H9 (cell line): ENCODE measurements at places on chromosomes 16 and 17. TPM values are rescaled to one million over a fixed set of nuclear protein-coding genes. Genes with fewer than 3 reads are reported as not detected.

Gene RTN4RL1
- 0.18 and 0.22 TPM in 2 replicates for total RNA-seq

Gene GNG13
- not detected in 2 replicates for total RNA-seq

Gene SBK1
- total RNA-seq = 65.5 and 69.7 TPM in 2 replicates

Gene IRF8
- 0.28 TPM in 1 of 2 replicates, not detected in the other for total RNA-seq

Gene DNAI2
- total RNA-seq = not detected in 2 replicates

Gene C16orf82
- not detected in 2 replicates for total RNA-seq

Gene STX1B
- total RNA-seq = 9.7 and 11.0 TPM in 2 replicates

- no peaks in the 10 kb centered on the region for H3K27me3 ChIP-seq
- DNase-seq = no peak
- H3K4me3 ChIP-seq = no peak overlapping the region
- peaks cover 6% of the 10 kb centered on the region; the same call in 2 of the 3 replicates for H3K36me3 ChIP-seq
- no peak overlapping the region for H3K27ac ChIP-seq
- no peaks in the 10 kb centered on the region for H3K4me1 ChIP-seq
Measured at GRCh38 chr17:22516861-22517636, 824.7 kb downstream of the KCNJ18 start.

- no peaks in the 10 kb centered on the region for H3K27me3 ChIP-seq
- H3K27ac ChIP-seq = no peak overlapping the region
- peak overlapping the region; percentile 77 for H3K4me3 ChIP-seq
- no peak for DNase-seq
Measured at GRCh38 chr16:30533748-30534367, 800 bp downstream of the ZNF747 start.

GRCh38 chr17:78737332-78737731, 44.7 kb downstream of the CYTH1 start:
- H3K36me3 ChIP-seq = no peaks in the 10 kb centered on the region
- H3K4me1 ChIP-seq = no peaks in the 10 kb centered on the region
- H3K4me3 ChIP-seq = no peak overlapping the region
- DNase-seq = no peak

DNA sequence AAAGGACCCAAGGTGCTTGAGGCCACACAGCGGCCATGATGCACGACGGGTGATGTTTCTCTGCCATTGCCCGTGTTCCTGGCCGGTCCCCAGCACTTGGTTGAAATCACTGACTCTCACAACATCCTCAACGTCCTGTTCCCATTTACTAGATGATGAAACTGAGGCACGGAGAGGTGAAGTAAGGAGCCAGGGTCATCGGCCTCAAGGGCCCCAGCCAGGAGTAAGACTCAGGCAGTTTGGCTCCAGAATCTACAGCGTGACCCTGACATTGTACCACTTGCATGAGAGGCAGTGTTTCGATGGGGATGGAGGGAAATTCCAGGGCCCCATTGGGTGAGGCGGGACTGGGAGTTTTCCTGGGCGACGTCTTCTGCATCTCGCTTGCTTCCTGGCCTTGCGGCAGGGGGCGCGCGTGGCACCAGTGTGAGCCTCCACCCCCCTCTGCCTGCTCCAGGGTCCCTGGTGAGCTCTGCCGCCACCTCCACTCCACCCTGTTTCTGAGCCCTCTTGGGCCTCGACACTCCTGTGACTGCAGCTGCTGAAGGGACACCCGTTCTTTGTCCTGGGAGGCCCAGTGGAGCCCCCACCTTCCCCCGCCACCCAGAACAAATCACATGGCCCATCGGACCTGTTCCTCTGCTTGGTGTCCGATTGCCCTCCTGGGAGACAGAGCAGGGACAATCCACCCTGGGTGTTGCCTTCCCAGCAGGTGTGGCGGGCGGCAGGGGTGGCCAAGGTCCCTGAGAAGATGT, 133.0 kb upstream of the GSE1 start:
- H3K27me3 ChIP-seq = no peaks in the 10 kb centered on the region
- peak; percentile 67 for DNase-seq
- no peak overlapping the region for H3K27ac ChIP-seq
- no peak overlapping the region for H3K4me3 ChIP-seq

DNA sequence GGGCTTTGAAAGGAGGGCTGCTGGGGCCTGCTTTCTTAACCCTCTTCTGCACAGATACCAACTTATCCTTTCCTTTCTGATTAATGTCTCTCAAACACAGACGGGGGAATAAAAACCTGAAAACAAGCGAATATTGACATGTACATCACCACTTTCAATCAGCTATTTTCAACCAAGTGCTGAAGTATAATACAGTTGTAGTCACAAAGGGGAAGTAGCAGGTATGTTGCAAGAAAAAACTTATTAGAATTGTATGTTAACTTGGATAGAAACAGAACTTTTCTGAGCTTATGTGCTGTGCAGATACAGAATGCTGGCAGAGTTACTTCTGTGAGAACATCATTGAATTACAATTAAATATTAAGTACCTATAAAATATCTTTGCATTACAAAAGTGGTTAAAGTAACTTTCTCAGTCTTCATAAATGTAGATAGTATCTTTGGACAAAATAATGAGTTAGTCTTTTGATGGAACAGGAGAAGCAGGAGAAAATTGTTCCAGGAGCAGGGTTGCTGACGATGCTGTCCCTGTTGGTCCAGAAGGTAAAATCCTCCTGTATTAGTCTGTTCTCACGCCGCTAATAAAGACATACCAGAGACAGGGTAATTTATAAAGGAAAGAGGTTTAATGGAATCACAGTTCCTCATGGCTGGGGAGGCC, 59.5 kb downstream of the RPTOR start:
- no peak for DNase-seq
- H3K36me3 ChIP-seq = peaks cover 13% of the 10 kb centered on the region
- no peak overlapping the region for H3K27ac ChIP-seq
- H3K4me1 ChIP-seq = no peaks in the 10 kb centered on the region
- H3K4me3 ChIP-seq = no peak overlapping the region

DNA sequence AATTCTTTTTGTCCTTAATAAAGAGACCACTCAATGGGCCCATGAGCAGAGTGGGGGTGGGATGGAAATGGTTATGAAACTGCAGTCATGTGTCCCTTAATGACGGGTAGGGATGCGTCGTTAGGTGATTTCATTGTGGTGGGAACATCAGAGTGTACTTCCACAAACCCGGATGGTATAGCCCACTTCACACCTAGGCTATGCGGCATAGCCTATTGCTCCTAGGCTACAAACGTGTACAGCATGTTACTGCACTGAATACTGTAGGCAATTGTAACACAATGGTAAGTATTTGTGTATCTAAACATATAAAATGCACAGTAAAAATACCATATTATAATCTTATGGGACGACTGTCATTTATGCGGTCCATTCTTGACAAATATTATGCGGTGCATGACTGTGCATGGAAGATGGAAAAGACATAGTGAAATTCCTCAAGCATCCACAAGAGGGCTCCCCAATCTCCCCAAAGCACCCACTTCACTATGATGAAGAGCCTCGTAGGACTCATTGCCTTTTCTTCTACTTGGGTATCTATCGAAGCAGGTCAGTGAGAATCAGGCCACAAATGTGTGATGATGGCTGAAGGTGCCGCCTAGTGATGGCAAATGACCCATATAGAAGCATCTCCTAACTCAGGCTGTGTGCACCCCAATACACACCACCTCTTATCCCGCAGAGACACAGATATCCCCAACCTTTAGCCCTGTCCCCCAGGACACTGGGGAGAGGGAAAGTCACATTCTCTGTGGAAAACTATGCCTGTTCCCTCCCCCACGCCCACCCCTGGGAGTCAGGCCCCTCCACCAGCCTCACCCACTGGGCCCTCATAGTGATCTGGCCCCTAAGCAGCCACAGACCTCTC, 43.5 kb downstream of the TBX21 start:
- no peaks in the 10 kb centered on the region for H3K36me3 ChIP-seq
- peak; percentile 46 for DNase-seq
- H3K4me1 ChIP-seq = no peaks in the 10 kb centered on the region
- H3K4me3 ChIP-seq = no peak overlapping the region
- H3K27me3 ChIP-seq = peaks cover 2% of the 10 kb centered on the region; the same call in 1 of the 2 replicates

- DNase-seq = peak; percentile 68
- peak within 1 kb of the TSS; percentile 79 for H3K4me3 ChIP-seq
- peaks cover 8% of the 10 kb centered on the region for H3K36me3 ChIP-seq
- peaks cover 6% of the 10 kb centered on the region; the same call in 1 of the 2 replicates for H3K27me3 ChIP-seq
- H3K4me1 ChIP-seq = no peaks in the 10 kb centered on the region
- H3K27ac ChIP-seq = no peak within 1 kb of the TSS
Measured at GRCh38 chr17:43832976-43833829, at the start of gene MPP3. MPP3 (minus strand) TSS chr17:43833146; CDS start chr17:43831906, 1,240 bp downstream.

GRCh38 chr17:17957584-17957916, 14.7 kb downstream of the TOM1L2 start:
- no peaks in the 10 kb centered on the region; the same call in 2 of the 3 replicates for H3K36me3 ChIP-seq
- H3K4me3 ChIP-seq = no peak overlapping the region
- no peaks in the 10 kb centered on the region; the same call in 1 of the 2 replicates for H3K4me1 ChIP-seq
- no peak overlapping the region for H3K27ac ChIP-seq

DNA sequence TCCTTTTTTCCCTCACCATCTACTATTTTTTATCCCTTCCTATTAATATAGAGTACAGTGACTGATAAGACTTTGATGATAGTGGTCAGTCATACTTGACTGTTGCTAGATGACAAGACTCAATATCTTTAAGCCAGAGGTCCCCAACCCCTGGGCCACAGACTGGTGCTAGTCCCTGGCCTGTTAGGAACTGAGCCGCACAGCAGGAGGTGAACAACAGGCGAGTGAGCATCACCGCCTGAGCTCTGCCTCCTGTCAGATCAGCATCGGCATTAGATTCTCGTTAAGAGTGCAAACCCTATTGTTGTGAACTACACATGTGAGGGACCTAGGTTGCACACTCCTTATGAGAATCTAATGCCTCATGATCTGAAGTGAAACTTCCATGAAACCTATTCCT, 341.3 kb downstream of the BCAS3 start:
- H3K27me3 ChIP-seq = no peaks in the 10 kb centered on the region
- H3K4me3 ChIP-seq = no peak overlapping the region
- H3K27ac ChIP-seq = no peak overlapping the region

DNA sequence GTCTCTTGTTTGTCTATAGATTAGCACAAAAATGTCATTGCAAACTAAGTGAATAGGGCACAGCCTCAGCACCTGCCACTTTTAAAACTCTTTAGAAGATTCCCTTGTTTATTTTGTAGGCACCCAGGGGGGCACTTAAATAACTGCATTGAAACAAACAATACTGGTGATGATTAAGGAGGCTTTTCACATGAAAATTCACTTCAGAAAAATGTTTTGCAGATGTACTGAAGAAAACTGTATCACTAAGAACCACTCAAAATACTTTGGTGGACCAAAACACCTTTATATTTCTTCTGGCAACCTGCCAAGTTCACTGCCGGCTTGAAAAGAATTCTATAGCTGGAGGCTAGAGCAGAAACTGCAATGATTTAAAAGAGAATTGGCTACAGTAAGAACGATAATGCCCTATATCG, 281.5 kb downstream of the TOX3 start:
- H3K27ac ChIP-seq = peak overlapping the region; percentile 97
- no peak overlapping the region for H3K4me3 ChIP-seq
- H3K4me1 ChIP-seq = peaks cover 24% of the 10 kb centered on the region; the same call in 1 of the 2 replicates
- no peaks in the 10 kb centered on the region for H3K27me3 ChIP-seq
- no peaks in the 10 kb centered on the region for H3K36me3 ChIP-seq
- DNase-seq = peak; percentile 38

- H3K4me1 ChIP-seq = peaks cover 16% of the 10 kb centered on the region; the same call in 1 of the 2 replicates
- no peaks in the 10 kb centered on the region for H3K27me3 ChIP-seq
- peak; percentile 55 for DNase-seq
Measured at GRCh38 chr17:72165867-72166439, 45.1 kb downstream of the SOX9 start.

- H3K27me3 ChIP-seq = no peaks in the 10 kb centered on the region
- H3K4me3 ChIP-seq = no peak overlapping the region
- no peak overlapping the region for H3K27ac ChIP-seq
- no peaks in the 10 kb centered on the region for H3K36me3 ChIP-seq
- no peaks in the 10 kb centered on the region for H3K4me1 ChIP-seq
Measured at GRCh38 chr17:63356337-63356757, 89.8 kb downstream of the CYB561 start.

- no peaks in the 10 kb centered on the region for H3K27me3 ChIP-seq
- no peaks in the 10 kb centered on the region for H3K36me3 ChIP-seq
- no peak for DNase-seq
- no peak overlapping the region for H3K4me3 ChIP-seq
- H3K27ac ChIP-seq = no peak overlapping the region
Measured at GRCh38 chr17:80671825-80672110, 127.1 kb downstream of the RPTOR start.

GRCh38 chr17:77086433-77087010, 54.2 kb upstream of the SEC14L1 start:
- H3K36me3 ChIP-seq = peaks cover 9% of the 10 kb centered on the region; the same call in 2 of the 3 replicates
- H3K4me1 ChIP-seq = 0 out of 2 replicates have a peak, but pooled peaks cover 2% of the 10 kb centered on the region
- no peaks in the 10 kb centered on the region for H3K27me3 ChIP-seq
- H3K27ac ChIP-seq = no peak overlapping the region

DNA sequence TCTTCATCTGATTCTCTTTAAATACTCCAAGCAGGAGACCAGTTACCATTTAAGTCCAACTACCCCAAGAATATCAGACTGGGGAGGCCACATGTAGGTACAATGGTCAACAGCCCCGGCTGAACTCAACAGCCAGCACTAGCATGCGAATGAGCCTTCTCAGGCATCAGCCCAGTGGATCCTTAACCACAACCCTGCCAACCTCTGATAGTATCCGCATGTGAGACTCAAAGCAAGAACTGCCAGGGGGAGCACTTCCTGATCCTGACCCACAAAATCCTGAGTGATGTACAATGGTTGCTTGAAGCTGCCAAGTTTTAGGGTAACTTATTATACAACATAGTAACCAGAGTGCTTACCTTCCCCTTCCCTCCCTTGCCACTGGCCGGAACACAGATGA, 4.0 kb downstream of the PYY start:
- no peak for DNase-seq
- H3K4me1 ChIP-seq = 0 out of 2 replicates have a peak, but pooled peaks cover 2% of the 10 kb centered on the region
- no peak overlapping the region for H3K4me3 ChIP-seq
- no peaks in the 10 kb centered on the region; the same call in 2 of the 3 replicates for H3K36me3 ChIP-seq

DNA sequence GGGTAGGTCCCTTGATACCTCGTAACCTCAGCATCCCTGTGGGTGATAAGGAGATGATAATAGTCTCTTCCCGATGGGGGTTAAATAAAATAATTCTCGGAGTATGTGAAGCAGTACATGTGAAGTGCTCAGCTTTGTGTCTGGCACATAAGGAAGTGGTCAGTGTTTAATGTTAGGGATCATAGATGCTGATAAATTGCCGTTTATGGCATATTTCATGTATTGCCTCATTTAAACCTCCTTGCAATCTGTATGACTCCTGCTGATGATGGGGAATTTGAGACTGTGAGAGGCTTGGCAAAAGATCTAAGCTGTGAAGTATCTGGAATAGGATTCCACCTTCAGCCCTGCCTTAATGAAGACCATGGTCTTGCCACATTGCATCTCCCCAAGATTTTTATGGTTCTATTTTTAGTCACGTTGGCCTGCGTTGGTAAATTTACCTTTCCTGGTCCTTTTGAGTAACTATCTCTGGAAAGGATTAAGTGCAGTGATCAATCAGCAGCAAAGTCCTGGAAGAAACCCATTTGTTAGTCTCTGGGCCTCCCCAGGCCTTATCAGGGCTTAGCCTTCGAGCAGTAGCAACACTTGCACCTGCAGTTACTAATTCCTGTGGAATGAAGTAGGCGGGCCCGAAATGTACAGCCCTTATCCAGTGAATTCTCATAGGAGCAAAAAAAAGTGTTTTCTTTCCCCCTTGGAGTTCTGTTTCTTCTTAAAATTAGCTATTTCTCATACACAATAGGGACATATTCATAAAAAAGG, 144.9 kb downstream of the WWOX start:
- no peak for DNase-seq
- no peaks in the 10 kb centered on the region for H3K36me3 ChIP-seq
- H3K27ac ChIP-seq = no peak overlapping the region
- no peaks in the 10 kb centered on the region for H3K27me3 ChIP-seq
- no peak overlapping the region for H3K4me3 ChIP-seq
